G401 (cell line): ENCODE measurements at places on chromosomes 3 and 15.
A peak's percentile ranks its signal among the peaks of the same experiment; 100 is the strongest.

GRCh38 chr3:17149076-17149475 lies 264.3 kb downstream of the PLCL2 start:
- no peak for DNase-seq

DNA sequence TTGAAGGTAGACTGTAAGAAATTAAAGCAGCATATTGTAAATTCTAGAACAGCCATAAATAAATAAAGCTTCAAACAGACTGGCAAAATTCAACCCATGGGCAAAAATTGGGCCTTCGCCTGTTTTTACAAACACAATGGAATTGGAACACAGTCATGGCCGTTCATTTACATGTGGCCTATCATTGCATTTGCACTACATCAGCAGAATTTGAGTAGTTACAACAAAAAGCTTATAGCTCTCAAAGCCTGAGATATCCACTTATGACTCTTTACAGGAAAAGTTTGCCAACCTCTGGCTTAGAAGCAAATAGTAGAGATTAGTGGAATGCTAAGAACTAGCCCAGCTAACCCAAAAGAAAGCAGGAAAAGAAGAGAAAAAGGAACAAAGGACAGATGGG lies 139.6 kb upstream of the SKOR1 start:
- DNase-seq, result no peak

- DNase-seq, result peak; percentile 67
Measured at GRCh38 chr3:120198305-120198878, 86.6 kb downstream of the GPR156 start.

DNA sequence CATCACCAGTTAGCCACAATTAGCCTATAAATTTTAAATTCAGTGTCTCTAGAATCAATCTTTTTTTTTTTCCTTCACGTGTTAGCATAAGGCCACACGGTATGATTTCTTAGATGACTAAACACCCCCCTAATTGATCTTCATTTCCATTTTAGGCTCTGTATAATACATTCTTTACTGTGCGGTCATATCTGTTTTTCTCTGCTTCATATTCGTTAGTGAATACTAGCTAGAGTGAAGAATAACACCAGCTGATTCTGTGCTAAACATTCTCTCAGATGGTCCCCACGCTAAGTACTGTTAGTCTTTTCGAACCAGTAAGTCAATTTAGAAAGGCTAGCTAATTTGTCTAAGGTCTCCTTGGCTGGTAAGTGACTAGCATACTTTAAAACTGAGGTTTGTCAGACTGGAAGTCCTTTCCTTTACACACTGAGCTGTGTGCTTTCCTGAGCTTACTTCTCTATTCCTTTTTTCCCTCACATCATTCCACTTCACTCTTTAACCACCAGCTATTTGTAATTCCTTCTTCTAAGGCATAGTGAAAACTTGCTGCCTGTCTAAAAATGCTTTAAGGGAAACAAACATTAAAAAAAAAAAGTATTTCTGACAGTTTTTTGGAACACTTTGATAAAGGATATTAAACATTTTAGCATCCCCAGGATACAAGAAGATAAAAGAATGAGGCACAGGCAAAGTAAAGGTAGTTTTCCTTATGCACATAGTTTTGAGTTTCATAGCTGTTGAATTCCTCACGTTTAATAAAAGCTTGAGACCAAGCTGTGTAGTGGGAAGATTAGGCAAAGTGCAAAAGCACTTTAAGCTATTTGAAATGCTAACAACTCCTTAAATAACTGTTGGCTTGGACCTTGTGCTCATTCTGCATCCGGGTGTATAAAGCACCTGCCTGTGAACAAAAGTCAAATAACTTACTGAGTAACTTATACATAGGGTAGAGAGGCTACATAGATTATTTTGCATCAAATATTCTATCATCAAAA lies 17.1 kb downstream of the ZFAND6 start:
- peak; percentile 16 for DNase-seq

- no peak for DNase-seq
Measured at GRCh38 chr3:194139071-194139813, 3.3 kb downstream of the HES1 start.

GRCh38 chr15:50953302-50953701 lies 44.8 kb downstream of the AP4E1 start:
- DNase-seq, result no peak

DNA sequence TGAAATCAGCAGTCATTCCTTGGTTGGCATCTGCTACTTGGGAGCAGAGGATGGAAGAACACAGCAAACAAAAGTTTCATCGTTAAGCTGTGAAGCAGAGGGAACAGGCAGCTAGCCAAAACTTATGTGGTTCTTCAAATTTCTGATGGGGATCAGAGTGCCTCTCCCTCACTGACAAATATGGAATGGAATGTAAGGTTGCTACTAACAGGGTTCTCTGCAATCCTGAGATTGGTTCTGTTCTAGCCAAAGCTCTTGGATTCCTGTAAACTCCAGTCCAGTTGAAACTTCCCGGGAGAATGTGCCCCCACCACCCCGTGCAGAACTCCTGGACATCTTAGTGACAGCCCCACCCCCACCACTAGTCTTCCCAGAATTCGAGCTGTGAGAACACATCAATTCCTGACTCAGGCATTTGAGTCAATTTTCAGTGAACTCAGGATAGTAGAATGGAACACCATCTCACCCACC lies 55.9 kb upstream of the PHLDB2 start:
- no peak for DNase-seq

GRCh38 chr3:24578951-24579421 lies 84.3 kb upstream of the THRB start:
- DNase-seq, result no peak
